ENCODE measurements at places on chromosomes 3 and 15.

DNA sequence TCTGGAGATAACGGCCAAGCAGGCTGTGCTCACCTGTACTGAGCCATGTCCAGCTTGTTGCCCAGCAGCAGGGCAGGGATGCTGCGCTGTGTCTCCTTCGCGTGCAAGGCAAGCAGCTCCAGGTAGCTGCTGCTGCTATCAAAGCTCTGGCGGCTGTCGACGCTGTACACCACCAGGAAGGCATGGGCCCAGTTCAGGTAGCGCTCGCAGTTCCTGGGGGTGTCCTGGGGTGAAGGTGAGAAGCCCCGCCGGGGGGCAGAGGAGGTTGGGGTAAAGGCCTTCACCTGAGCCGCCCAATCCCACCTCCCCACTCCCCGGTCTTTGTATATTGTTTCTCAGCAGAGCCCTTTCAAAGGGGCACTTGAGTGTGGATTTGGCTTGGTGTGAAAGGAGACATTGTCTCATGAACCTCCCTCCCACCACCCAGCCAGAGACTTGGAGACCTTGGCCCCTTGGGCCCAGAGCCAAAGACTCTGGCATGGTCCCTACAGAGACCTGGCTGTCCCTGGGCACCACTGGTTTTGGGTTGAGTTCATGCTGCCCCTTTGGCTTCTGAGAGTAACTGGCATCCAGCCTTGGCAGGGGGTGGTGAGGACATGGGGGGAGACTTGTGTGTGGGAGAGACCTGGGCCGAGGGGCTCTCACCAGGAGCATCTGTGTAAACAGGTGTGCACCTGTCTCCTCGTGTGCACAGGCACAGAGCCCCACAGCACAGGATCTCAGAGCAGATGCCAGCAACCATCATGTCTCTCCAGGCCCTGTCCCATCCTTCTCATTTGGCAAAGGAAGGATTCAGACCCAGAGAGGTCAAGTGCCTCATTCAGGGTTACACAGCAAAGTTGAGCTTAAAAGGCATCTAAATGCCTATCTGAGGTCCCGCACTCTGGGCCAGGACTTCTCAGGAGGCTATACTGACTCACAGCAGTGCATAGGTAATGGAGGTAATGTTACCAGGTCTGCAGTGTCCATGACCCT is 9.1 kb downstream of the RASL12 start:
- DNase-seq = no peak

GRCh38 chr3:128235207-128235926 is 82.1 kb downstream of the EEFSEC start:
- DNase-seq = no peak

DNA sequence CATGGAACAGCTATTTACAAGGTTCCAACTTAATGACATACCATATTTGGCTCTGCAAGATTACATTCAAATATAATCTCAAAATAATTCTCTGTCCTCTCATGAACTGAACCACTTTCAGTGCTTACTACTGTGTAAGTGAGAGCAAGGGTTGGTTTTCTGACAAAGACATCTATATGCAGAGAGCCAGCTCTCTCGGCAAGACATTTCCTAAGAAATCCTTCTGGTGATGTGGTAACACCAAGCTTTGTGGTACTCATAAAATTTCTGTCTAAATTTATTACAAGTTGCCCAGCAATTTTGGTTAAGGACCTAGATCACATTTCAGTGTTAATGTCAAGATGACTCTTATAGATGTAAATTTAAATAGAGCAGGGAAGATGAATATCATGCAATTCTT is 184.9 kb downstream of the GAP43 start:
- no peak for DNase-seq

GRCh38 chr3:155730843-155731242 is 14.0 kb downstream of the PLCH1 start:
- DNase-seq = no peak

- DNase-seq = peak; percentile 61
Measured at GRCh38 chr3:110526777-110527727, 544.6 kb upstream of the NECTIN3 start.

GRCh38 chr3:124619887-124620599 is 110.2 kb upstream of the UMPS start:
- no peak for DNase-seq

- no peak for DNase-seq
Measured at GRCh38 chr3:6249679-6250078, 611.2 kb upstream of the GRM7 start.

DNA sequence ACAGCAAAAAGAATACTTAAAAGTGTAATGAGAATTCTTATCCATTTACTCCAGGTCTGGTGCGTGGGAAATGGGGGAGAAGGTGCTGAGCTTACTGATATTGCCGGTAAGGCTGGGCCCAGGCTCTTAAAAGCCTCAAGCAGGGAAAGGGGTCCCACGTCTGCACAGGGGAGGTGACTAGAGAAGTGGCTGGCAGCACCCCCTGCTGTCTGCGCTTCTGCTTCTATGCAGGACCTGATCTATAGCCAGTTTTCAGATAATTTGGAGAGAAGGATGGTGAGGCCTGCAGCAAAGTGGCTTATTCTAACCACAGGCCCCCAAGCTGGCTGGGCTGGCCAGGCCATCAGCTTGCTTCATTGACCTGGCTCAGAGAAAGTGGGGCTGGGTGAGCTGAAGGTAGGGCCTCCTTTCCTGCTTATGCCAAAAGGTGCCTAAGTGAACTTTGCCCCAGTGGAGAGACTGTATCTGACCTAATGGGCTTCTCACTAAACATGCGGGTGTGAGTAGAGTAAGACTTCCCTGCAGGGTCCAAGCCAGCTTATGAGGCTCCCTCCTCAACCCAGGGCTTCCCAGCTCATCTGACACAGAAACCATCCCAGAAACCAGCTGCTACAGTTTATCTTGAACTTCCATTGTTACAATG is 30.9 kb upstream of the ATP1B3 start:
- no peak for DNase-seq

DNA sequence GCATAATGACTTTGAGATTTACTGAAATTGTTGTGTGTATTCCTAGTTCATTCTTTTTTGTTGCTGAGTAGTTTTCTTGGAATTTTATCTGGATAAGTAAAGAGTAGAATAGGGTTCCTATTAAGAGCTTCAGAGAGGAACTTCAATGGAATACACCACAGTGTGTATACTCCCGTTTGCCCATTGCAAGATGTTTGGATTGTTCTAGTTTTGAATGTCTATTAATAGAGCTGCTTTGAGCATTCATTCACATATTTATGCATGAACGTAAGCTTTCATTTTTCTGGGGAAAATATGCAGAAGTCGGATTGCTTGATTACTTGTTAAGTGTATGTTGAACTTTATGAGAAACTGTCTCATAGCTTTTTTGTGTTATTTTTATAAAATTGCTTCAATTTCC is 580.5 kb downstream of the OTOL1 start:
- no peak for DNase-seq

- no peak for DNase-seq
Measured at GRCh38 chr15:99328106-99329072, 77.1 kb downstream of the LRRC28 start.

DNA sequence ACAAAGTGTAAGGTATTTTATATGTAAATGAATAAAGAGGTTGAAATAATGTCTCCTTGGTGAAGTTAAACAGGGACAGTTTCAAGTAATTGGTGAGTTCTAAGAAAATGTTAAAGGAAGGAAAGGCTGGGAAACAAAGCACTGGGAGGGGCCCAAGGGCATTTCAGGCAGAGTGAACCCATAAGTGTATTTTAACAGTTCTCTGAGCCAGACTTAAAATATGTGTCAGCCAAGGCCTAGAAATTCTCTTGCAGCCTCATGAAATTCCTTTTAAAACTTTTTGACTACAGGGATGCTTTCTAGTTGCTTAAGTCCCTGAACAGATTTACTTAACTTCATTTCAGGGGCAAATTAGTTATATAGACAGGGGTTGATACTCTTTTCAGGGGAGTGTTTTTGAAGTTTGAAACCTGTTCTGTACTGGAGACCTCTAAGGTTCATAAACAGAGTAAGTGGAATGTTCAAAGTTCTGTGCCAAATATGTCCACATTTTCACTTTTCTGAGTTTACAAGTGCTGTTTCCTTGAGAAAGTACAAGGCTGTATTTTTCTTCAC is 77.6 kb downstream of the GALK2 start:
- no peak for DNase-seq

- DNase-seq = no peak
Measured at GRCh38 chr15:66911131-66911700, 154.2 kb upstream of the SMAD3 start.

DNA sequence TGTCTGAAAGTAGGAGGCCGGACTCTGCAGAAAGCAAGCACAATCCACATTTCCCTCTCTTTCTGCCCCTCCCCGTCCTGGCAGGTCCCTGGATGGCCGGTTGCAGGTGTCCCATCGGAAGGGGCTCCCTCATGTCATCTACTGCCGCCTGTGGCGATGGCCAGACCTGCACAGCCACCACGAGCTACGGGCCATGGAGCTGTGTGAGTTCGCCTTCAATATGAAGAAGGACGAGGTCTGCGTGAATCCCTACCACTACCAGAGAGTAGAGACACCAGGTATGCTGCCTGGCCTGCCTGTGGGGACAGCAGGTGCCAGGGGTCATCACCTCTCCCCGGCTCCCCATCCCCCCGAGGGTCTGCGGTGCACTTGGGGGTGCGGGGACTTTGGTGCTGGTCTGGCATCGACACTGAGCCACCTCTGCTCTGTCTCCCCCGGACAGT is 89.6 kb downstream of the AAGAB start:
- no peak for DNase-seq

DNA sequence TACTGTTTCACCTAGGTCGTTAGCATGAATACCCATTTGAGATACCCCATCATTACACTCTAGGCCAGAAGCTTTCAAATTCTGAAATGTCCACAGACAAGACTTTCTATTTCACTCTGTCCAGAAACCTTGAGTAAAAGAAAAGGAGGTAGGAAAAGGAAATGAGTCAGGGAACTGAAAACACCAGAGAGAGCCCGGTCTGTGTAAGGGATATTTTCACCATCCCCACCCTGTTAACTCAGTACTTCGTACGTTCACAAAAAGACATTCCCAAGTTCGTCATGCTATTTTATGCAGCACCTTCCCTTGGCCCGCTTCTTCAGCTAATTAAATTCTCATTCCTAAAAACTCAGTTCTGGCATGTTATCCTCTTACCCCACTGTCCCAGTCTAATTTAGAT is 89.4 kb upstream of the SOX2 start:
- peak; percentile 15 for DNase-seq

DNA sequence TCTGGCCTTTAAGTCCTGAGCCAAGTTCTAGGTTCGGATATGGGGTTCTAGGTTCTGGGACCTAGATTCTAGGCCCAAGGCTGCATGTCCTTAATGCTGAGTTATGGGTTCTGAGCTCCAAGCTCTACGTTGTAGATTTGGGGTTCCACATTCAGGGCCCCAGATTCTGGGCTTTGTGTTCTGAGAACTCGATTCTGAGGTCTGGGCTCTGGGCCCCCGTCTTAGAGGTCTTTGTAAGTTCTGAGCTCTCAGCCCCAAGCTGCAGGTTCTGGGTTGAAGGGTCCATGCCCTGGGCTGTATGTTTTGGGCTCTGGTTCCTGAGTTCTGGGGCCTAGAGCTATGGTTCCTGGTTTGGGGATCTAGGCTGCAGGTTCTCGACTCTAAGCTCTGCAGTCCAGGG is 10.0 kb upstream of the DNAJB8 start:
- no peak for DNase-seq

DNA sequence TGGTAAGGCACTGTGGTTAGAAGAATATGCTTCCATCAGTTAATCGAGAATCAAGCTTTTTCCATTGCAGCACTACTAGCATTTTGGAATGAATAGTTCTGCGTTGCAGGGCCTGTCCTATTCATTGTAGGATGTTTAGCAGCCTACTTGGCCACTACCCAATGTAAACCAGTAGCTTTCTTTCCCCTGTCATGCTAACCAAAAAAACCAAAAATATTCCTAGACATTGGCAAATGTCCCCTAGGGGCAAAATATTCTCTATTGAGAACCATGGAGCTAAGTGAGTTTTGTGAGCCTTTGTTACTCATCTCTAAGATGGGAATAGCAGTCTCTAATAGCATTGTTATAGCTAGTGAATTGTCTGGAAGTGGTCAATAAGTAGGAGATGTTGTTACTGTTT is 187.2 kb downstream of the CADPS start:
- DNase-seq = no peak

GRCh38 chr15:64324165-64324877 is 31.7 kb downstream of the CSNK1G1 start:
- DNase-seq = no peak

DNA sequence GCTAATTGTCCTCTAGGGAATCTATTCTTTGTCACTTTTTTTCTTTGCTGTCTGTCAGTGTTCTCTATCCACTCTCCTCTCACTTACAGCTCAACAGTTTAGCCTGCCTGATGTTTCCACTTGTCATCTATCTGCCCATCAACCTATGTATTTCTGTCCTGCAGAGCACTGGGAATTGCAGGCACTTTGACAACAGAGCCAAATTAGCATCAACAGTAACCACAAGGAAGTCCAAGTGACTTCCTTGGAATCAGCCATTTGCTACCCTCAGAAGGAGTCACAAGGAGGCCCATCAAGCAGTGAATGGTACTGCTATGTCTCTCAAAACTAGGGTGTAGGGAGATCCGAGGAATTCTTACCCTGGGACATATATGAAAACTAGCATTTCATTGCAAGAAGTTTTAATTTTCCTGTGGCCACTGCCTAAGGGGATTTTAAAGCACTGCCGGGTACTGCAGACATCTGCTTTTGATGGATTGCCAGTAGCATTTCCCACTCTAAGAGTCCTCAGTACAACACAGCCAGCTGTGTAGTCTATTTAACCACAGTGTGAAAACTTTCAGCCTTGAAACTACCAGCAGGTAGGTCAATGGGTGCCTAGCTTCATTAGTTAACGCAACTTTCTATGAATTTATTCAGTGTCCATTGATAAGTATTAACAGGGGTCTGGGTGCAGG is 898.8 kb downstream of the NTRK3 start:
- DNase-seq = no peak

- no peak for DNase-seq
Measured at GRCh38 chr3:158528076-158528674, 42.8 kb upstream of the MLF1 start.

DNA sequence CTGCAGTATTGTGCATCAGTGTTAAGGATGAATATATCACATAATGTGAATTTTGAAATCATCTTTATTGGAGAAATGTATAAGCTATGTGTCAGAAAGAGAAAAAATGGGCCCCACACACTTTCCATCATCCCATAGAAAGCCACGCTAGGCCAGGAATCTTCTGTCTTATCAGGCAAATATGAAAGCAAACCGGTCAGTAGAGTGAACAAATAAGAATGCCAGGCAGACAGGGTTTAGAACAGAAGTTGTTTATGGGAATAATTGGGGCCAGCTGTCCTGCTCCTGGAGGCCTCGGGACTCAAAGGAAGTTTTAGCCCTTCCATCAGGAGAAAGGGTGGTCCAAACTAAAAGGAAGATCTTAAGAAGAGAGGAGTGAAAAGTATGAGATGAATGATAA is 39.5 kb downstream of the ZNF280D start:
- DNase-seq = no peak

- no peak for DNase-seq
Measured at GRCh38 chr3:146929696-146930095, 324.6 kb upstream of the PLSCR5 start.

Data from urothelium cell line (cell line).